ENCODE measurements at places on chromosomes 1 and 21. TPM values are rescaled to one million over a fixed set of nuclear protein-coding genes. Genes with fewer than 3 reads are reported as not detected.

GRCh38 chr1:247409869-247410544, 6.0 kb upstream of the NLRP3 start:
- H3K36me3 ChIP-seq = no peaks in the 10 kb centered on the region
- no peaks in the 10 kb centered on the region for H3K27me3 ChIP-seq
- H3K27ac ChIP-seq = no peak overlapping the region
- no peak for DNase-seq
- H3K4me1 ChIP-seq = no peaks in the 10 kb centered on the region
- no peak overlapping the region for H3K4me3 ChIP-seq

Gene LMOD1
- total RNA-seq = 107 TPM

- H3K36me3 ChIP-seq = peaks cover 6% of the 10 kb centered on the region
- no peaks in the 10 kb centered on the region for H3K27me3 ChIP-seq
- H3K4me1 ChIP-seq = no peaks in the 10 kb centered on the region
- no peak for DNase-seq
These were observed 68.6 kb downstream of the RPAP2 start for GRCh38 chr1:92367496-92367895.

- no peaks in the 10 kb centered on the region for H3K36me3 ChIP-seq
- H3K27me3 ChIP-seq = no peaks in the 10 kb centered on the region
- no peak overlapping the region for H3K4me3 ChIP-seq
- H3K27ac ChIP-seq = no peak overlapping the region
- no peak for DNase-seq
- H3K4me1 ChIP-seq = no peaks in the 10 kb centered on the region
These were observed 43.9 kb downstream of the SDC3 start for GRCh38 chr1:30864681-30865080.

DNA sequence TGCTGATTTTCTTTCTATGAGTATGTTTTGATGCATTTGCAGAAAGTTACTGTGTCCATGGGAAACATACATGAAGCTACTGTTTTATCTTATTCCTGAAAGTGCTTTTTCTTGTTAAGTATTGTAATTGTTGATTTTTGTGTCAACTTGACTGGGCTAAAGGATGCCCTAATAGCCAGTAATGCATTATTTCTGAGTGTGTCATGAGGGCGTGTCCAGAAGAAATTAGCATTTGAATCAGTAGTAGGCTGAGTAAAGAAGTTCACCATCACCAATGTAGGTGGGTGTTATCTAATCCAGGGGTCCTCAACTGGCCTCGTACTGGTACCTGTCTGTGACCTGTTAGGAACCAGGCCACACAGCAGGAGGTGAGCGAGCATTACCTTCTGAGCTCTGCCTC, 760.2 kb downstream of the PLA2G4A start:
- no peak for DNase-seq
- H3K27ac ChIP-seq = no peak overlapping the region
- no peak overlapping the region for H3K4me3 ChIP-seq
- H3K27me3 ChIP-seq = no peaks in the 10 kb centered on the region

- H3K27me3 ChIP-seq = no peaks in the 10 kb centered on the region
- no peak for DNase-seq
- no peaks in the 10 kb centered on the region for H3K36me3 ChIP-seq
- no peaks in the 10 kb centered on the region for H3K4me1 ChIP-seq
- H3K27ac ChIP-seq = no peak overlapping the region
- no peak overlapping the region for H3K4me3 ChIP-seq
These were observed 95.7 kb upstream of the PALMD start for GRCh38 chr1:99550198-99550597.

DNA sequence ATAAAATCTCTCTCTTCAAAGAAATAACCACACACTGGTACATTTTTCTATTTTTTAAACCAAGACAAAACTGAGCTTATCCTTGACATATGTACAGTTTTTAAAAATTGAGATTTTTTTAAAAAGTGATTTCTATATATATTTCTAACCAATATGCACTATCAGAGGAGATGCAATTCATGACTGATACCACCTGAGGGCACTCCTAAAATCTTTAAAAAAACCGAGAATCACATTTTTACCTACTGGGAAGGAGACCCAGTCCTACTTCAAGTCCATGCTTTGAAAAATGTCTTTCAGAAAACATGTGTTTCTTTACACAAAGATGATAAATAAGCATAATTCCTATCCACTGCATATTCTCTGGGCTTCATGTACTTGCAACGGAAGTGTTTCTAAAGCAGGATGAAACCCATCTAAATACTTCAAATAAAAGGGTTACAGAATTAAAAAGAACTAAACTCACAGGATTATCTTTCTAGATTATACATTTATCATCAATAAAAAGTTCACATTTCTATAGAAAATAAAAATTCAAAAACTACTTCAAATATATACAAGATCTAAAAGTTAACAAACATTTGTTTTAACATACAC, 98.6 kb downstream of the ENAH start:
- H3K36me3 ChIP-seq = no peaks in the 10 kb centered on the region
- DNase-seq = no peak
- H3K4me3 ChIP-seq = no peak overlapping the region
- H3K4me1 ChIP-seq = no peaks in the 10 kb centered on the region
- H3K27ac ChIP-seq = no peak overlapping the region

Gene CASQ2
- total RNA-seq = 3.2 TPM

DNA sequence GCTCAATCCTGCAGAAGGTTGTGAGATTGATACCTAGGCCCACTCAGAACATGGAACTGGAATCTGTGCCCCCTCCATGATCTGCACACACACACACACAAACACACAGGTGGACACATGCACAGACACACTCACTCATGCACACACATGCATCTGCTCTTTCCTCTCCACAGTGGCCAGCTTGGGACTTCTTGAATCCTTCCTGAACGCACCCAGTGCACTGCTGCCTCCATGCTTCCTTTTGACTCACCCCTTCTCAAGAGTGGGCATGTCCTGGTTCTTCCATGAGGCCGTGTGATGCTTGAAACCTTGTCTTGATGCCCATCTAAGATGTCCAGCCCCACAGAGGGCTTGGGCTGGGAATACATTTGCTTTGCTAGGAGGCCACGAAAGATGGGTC, 25.4 kb upstream of the TENT5C start:
- no peaks in the 10 kb centered on the region for H3K4me1 ChIP-seq
- no peak for DNase-seq
- no peaks in the 10 kb centered on the region for H3K27me3 ChIP-seq
- H3K27ac ChIP-seq = no peak overlapping the region
- no peaks in the 10 kb centered on the region for H3K36me3 ChIP-seq

Gene HAPLN2
- total RNA-seq = not detected

- H3K4me3 ChIP-seq = no peak overlapping the region
- no peak for DNase-seq
- no peak overlapping the region for H3K27ac ChIP-seq
- no peaks in the 10 kb centered on the region for H3K27me3 ChIP-seq
These were observed 167.5 kb downstream of the TPR start for GRCh38 chr1:186207391-186208085.

Gene C1QB
- 287 TPM for total RNA-seq

- no peak for DNase-seq
- no peaks in the 10 kb centered on the region for H3K36me3 ChIP-seq
- no peak overlapping the region for H3K4me3 ChIP-seq
- H3K4me1 ChIP-seq = no peaks in the 10 kb centered on the region
- no peaks in the 10 kb centered on the region for H3K27me3 ChIP-seq
These were observed 284.6 kb upstream of the KAZN start for GRCh38 chr1:14313731-14314431.

Gene CCDC17
- total RNA-seq = 1.5 TPM

DNA sequence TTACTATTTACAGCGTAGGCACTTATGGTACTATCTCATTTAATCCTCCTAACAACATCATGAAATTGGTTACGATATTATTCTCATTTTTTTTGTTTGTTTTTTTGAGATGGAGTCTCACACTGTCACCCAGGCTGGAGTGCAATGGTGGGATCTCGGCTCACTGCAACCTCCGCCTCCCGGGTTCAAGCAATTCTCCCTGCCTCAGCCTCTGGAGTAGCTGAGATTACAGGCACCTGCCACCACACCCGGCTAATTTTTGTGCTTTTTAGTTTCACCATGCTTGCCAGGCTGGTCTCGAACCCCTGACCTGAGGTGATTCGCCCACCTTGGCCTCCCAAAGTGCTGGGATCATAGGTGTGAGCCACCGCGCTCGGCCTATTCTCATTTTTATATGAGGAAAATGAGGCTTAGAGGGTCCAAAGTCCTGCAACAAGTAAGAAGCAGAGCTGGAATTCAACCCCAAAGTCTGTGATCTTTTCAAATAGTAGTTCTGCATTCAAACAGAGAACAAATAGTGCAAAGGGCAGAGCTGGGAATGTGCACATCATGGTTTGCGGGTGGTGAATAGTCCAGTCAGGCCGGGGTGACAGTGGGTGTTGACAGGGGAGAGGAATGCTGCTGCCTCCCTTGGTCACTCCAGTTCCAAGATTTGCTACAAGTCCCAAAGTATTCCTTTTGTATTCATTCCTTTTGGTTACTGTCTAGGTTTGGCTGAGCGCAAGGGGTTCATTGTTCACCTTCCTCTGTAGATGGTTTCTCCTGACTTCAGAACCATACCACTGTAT, 4.6 kb downstream of the PRUNE1 start:
- H3K4me3 ChIP-seq = no peak overlapping the region
- no peak for DNase-seq
- no peak overlapping the region for H3K27ac ChIP-seq
- H3K36me3 ChIP-seq = no peaks in the 10 kb centered on the region
- H3K27me3 ChIP-seq = no peaks in the 10 kb centered on the region

Measured in vagina (tissue), 2 donors.